ENCODE measurements at places on chromosomes 4 and X.

GRCh38 chr4:89108091-89108490 lies 3.2 kb upstream of the TIGD2 start:
- no peak for DNase-seq

GRCh38 chr4:144799486-144799885 lies 153.5 kb downstream of the HHIP start:
- no peak for DNase-seq

- no peak for DNase-seq
Observed at GRCh38 chrX:24703185-24703494, 9.4 kb downstream of the POLA1 start.

GRCh38 chr4:167171928-167172327 lies 62.4 kb downstream of the SPOCK3 start:
- no peak for DNase-seq

GRCh38 chr4:76905521-76905920 lies 7.6 kb upstream of the SOWAHB start:
- DNase-seq = no peak

GRCh38 chr4:84232309-84233095 lies 266.6 kb downstream of the NKX6-1 start:
- DNase-seq = no peak

- DNase-seq = no peak
Observed at GRCh38 chr4:6855692-6856297, 53.8 kb upstream of the TBC1D14 start.
